ENCODE measurements at places on chromosomes 2 and 18.
A peak's percentile ranks its signal among the peaks of the same experiment; 100 is the strongest.

DNA sequence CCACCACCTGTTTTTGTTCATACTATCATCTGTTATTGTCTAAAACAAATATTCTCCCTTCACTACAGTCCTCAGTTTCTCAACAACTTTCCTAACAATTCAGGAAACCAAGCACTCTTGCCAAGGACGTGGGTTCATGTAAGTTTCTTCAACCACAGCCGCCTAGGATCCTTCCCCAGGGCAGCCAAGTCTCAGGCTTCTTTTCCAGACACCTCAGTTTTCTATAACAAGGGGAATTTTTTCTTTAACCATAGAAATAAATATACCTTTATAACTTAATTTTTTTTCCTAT is 39.4 kb upstream of the AGPS start:
- peak; percentile 79 for DNase-seq

DNA sequence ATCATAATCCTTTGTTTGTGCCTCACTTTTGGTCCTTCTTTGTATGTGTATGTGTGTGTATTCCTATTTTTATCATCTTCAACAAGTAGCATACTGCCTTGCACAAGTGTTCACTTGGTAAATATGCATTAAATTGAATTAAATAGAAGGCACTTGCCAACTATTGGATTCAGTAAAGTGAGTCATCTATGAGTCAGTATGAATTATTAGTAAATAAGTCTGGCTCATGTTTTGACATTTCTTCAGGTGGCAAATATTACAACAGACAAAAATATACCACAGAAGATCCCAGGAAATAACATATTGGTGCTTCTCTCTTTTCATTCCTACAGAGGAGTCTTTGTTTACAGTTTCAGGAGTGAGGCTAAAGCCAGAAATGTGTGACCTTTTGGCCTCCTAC is 84.1 kb downstream of the CDK15 start:
- no peak for DNase-seq

- no peak for DNase-seq
Observed at GRCh38 chr2:64331849-64332699, 121.9 kb upstream of the LGALSL start.

DNA sequence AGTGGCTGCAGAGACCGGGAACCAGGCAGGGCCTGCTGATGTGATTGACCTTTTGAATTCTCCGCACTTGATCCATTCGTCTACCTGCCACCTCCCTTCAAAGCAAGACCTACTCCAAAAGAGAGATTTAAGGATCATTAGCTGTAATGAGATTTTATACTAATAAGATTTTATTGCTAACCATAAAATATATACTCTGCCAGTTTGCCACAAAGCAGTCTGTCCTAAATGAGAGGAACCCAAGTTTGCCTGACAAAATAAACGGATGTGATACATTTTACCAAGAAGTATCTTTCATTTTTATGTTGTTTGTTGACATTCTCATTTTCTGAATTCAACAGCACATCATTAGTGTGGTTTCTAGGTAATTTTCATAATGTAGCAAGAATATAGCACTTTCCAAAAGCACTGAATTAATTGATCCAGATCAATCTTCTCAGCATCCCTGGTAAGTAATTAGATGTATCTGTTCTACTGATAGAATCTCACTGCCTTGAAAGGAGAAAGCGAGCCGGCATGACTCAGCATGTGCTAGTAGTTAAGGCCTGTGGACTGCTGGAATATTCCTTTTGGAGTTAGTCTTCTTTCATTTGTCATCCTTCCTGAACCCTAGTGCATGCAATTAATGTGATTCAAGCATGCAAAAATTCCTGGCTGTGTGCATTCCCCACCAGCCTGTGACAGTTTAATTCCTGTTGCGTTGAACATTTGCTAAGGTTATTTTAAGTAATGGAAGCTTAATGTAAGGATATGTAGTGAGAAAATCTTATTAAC is 128.5 kb downstream of the ARL6IP6 start:
- DNase-seq: peak; percentile 88

GRCh38 chr2:142796161-142796560 is 81.3 kb upstream of the KYNU start:
- no peak for DNase-seq

DNA sequence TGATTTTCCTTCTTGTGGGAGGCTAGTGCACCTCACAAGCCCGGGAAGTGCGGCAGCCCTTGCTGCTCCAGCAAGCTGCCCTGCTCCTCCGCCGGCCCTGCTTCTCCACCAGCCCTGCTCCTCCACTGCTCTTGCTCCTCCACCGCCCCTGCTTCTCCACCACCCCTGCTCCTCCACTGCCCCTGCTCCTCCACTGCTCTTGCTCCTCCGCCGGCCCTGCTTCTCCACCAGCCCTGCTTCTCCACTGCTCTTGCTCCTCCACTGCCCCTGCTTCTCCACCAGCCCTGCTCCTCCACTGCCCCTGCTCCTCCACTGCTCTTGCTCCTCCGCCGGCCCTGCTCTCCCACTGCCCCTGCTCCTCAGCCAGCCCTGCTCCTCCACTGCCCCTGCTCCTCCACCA is 95.6 kb downstream of the NDUFA10 start:
- no peak for DNase-seq

DNA sequence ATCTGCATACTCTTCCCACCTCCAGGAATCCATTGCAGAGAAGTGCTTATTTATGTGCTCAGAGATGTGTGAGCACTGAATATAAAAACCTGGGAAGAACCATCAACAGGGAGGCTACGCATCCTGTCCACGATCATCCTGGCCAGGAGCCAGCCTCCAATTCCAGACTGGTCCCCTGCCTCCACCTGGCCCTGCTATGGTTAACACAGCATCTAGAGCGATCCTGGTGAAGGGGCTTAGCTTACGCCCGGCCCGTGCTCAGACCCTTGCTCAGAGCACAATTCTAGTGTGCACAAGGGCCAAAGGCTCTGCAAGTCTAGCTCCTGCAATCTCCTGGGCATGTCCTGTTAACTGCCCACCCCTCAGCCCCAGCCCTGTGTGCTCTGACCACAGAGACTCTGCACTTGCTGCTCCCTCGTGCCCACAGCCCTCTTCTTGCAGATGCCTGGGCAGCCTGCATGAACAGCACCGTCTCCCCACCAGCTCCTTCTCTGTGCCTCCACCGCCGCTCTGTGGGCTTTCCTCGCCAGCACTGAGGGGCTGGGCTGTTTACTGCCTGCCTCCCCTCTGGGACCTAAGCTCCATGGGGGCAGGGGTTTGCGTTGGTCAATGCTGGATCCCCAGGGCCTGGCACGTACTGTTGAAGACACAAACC is 6.5 kb downstream of the PER2 start:
- DNase-seq: no peak

GRCh38 chr2:523698-524270 is 153.4 kb downstream of the TMEM18 start:
- DNase-seq: no peak

DNA sequence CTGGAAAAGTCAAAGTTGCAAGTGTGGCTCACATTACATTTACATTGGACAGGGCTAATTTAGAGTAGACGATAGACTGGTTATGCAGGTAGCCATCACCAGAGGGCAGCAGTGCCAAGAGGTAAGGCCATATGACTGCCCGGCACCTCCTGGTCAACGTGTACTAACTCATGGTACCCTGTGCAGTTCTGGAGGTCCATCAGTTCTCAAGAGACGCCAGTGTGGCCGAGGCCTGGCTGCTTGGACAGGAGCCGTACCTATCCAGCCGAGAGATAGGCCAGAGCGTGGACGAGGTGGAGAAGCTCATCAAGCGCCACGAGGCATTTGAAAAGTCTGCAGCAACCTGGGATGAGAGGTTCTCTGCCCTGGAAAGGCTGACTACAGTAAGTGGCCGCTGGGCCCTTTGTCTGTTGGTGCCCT is 65.8 kb upstream of the EML6 start:
- no peak for DNase-seq

- DNase-seq: peak; percentile 57
Observed at GRCh38 chr2:72040629-72041571, 106.8 kb downstream of the CYP26B1 start.

DNA sequence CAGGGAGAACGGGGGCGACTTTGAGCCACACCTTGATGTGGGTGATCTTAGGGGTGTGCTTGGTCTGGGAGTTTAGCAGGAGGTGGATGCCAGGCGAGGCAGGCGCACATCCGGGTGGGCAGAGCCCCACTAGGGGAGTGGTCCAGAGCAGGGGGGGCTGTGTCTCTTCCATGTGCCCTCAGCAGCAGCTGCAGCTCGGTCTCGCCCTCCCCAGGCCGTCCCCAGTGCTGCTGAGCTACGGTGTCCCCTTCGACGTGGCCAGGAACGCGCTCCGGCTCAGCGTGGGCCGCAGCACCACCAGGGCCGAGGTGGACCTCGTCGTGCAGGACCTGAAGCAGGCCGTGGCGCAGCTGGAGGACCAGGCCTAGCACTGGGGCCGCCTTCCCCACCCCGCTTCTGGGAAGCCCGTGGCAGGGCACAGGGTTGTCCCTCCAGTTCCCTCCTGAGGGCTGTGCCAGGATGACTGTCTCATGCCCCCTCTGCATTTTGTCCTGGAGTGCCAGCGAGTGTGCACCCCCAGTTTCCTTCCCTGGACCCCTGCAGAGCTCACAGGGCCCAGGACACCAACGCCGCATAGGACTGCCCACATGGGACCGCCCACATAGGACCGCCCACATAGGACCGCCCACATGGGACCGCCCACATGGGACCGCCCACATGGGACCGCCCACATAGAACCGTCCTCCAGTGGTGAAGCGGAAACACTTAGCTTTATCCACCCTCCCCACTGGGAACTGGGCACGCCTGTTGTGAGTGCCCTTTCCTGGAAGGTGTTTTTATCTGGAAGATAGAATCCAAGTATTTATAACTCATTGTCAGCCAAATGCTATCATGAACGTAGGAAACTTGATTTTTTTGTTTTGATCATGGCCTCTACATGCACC is 1.9 kb upstream of the ESPNL start:
- DNase-seq: no peak

GRCh38 chr18:27667064-27667463 is 482.0 kb upstream of the CHST9 start:
- no peak for DNase-seq

GRCh38 chr2:15238028-15238427 is 323.1 kb downstream of the NBAS start:
- DNase-seq: no peak

GRCh38 chr2:112637289-112637660 is 8.5 kb upstream of the SLC20A1 start:
- DNase-seq: no peak

GRCh38 chr18:41128545-41128944 is 826.5 kb upstream of the PIK3C3 start:
- peak; percentile 73 for DNase-seq

- no peak for DNase-seq
Observed at GRCh38 chr2:237919593-237919992, 47.2 kb upstream of the UBE2F start.

DNA sequence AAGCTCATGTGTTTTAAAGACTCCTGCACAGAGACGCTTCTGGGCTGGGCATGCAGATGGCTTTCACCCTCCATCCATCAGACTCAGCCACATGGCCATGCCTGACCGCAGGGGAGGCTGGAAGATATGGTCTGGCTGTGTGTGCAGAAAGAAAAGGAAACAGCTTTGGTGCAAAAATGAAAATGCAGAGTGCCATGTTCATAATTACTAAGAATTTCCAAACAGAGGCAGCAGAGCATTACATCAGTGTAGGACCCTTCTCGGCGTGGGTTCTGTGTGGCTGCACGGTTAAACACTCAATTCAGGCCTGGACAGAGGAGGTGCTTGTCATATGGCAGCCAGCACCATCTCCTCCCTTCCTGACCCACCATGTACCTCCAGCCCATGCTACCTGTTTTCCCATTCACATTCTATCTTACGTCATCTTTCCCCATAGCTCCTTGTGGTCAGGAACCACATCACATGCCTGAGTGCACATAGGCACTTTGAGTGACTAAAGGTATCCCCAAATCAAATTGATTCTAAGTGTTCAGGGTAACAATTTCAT is 200.3 kb upstream of the ID2 start:
- DNase-seq: no peak

DNA sequence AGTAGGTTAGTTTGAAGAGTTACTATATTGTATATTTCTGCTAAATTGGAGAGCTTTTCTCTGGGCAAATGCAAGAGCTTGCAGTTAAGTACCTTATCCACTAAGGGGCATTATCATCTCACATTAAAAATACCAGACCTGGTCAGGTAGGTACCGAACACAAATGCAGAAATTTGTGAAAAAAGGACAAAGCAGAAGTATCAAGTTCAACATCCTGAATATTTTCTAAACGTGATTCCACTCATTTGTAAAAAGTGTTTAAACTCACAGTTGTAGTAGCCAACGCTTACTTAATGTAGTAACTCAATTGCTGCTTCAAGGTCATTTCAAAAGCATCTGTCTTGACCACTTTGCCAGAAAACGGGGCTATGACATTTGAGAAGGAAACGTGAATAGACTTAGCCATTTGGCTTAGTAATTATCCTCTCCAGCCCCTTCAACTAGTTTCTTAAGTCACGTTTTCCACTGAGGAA is 52.1 kb downstream of the CYRIA start:
- peak; percentile 11 for DNase-seq

DNA sequence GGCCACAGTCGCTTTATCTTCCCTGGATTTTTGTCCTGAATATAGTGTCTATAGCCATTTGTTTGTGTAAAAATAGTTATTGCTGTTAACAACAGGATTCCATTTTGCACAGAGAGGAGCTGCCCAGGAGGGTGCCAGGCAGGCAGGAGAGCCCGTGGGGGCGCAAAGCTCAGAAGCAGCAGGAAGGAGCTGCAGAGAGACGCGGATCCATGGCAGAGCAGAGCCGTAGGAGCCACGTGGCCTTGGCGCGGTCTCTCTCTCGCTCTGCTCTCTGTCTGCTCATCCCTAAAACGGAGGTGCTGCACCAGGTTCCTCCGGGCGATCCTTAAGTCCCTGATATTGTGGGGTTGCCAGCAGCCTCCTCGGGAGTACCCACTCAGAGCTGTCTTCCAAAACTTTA is 185.3 kb upstream of the MYT1L start:
- DNase-seq: no peak

DNA sequence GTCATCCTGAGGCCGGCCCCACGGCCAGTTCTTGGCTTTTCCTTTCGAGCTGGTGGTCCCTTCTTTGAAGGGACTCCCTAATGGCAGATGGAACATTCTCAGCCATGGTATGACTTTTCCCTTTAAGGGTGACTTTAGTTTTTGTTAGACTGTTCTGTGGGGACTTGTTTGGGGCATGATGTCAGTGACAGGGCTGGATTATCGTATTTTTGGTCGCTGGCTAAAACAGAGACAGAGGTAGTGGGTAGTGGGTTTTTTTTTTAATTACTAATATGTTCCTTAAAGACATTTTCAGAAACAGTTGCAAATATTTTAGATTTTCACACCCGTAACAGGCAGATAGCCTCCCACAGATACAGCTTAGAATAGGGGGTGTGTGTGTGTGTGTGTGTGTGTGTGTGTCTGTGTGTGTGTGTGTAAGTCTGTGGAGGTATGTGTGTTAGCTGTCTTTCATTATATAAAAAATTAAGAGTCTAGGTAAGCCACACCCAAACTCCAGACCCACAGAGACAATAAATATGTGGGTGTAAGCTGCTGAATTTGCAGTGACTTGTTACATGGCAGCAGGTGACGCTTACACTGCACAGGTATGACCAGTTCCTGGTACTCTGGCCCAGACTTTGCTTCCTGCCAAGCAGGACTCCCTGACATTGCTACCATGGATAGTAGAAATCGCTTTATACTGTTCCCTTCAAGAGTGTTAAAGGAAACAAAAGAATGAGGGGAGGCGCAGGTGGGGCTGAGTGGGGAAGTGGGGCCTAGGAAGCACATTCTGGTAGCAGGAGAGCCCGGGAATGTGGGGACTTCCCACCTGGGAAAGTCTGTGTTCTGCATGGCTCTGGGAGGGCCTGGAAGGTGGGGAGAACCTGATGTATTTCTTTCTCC is 20.9 kb downstream of the NCK2 start:
- DNase-seq: no peak
